ENCODE measurements at places on chromosomes 2 and 18.

DNA sequence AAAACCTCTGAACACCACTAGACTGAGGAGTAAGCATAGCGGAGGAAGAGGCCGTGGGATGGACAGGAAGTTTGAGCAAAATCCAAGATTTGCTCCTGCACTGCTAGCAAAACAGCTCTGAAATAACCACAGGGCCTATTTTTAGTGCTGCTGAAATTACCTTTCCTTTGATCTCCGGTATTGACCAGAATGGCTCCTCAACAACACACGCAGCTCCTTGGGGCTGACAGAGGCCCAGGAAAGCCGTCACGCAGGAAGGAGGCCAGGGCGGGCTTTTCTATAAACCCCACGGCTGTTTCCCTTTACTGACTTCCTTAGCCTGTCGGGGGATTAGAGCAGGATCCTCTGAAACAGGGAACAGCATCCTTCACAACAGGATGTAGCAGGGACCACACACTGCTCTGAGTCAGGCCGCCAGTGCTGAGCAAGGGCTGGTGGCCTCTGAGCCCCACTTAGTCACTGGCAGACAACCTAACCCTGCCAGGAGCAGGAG, 80.8 kb upstream of the LCLAT1 start:
- peak; percentile 59 for DNase-seq

GRCh38 chr2:237614151-237614720, 13.2 kb upstream of the LRRFIP1 start:
- no peak for DNase-seq

- DNase-seq = no peak
Observed at GRCh38 chr2:84652431-84652830, 136.1 kb downstream of the DNAH6 start.

DNA sequence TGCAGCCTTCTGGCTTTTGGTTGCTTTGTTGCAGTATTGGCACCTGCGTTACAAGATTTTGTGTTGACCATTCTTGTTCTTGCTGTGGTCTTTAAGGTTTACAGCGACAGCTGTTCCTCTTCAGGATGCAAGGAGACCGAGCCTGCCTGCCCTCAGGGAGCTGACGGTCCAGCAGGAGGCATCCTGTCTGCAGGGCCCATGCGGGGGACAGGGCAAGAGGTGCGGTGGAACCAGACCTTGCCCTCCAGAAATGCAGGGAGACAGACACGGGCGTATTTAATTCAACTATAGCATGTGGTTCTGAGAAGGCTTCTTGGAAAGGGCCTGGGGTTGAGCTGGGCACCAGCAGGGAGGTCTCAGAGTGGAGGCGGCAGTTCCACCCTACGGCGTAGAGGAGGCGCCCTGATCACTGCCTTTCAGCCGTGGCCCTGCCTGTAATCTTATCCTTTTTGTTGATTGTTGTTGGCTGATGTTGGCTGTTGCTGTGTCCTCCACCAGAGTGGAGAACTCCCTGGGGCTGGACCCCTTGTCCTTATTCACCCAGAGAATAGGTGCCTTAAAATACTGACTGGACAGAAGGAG, 71.7 kb downstream of the HPCAL1 start:
- no peak for DNase-seq

- peak; percentile 31 for DNase-seq
Observed at GRCh38 chr2:222561817-222562645, 93.9 kb downstream of the FARSB start.

DNA sequence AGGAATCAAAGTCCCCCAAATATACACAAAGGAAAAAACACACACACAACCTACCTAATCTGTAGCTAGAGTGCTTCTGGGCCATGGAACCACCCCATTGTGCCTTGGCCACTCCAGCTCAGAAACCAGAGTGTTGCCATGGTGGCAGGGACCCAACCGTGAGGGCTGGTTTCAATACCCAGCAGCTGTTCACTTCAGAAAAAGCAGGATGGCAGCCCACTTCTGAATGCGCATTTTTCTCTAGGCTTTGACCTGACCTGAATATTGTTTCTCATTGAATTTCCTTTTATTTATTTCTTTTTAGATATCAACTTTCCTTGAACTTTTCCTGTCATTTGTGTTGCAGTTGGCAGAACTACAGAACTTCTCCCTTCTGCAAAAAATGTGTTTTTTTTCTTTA, 43.0 kb upstream of the EHBP1 start:
- no peak for DNase-seq

- DNase-seq = no peak
Observed at GRCh38 chr18:79540904-79541282, 138.7 kb upstream of the CTDP1 start.

GRCh38 chr2:10297959-10298531, 4.7 kb upstream of the HPCAL1 start:
- peak; percentile 59 for DNase-seq

DNA sequence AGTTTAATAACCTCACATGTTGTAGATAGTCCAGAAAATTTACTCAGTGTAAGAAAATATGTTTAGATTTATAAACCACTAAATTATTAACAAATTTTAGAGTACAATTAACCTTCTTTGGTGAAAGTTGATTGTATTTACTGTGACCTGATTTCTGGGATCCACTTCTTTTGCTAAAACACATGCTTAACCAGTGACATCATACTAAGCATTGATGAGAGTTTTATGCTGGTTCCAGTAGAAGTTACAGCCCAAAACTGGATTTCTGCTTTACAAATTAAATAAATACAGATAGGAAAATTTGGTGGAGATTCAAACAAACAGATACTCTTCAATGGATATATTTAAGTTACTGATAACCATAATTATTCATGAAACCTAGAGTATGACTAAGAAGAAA, 40.9 kb downstream of the RBBP8 start:
- DNase-seq = no peak

DNA sequence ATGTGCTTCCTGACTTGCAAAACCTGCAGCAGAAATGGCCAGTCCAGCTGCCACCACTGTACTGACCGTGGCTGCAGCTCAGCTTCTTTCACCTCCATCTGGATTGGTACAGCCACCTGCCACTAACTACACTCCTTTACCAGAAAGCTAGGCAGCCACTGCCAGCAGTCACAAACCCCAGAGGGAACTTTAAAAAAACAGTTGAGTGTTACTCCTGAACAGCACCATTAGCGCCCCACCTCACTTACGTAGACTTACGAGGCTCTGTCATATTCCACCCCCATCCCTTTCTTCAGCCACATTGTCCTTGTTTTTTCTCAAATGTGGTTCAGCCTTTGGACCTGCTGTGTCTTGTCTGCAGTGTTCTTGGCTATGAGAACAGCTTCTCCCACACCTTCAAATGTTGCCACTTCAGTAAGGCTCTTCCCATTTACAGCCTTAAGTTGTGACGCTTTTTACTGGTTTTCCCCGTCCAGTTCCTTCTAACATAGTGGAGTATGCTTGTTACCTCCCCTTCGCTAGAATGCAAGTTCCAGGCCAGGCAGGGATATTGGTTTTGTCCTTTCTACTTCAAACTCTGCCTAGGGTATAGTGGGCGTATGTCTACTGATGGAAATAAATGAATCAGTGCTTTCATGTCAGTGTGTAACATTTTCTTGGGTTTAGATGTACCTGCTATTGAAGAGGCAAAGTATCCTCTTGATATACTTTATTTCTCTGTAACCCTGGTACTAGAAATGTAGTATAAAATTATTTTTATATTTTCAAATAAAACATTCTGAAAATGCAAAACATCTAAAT, 17.0 kb downstream of the HNRNPA3 start:
- no peak for DNase-seq

GRCh38 chr2:180840641-180841040, 139.8 kb upstream of the UBE2E3 start:
- DNase-seq = no peak

Measured in activated CD4-positive, alpha-beta T cell treated with anti-CD3 and anti-CD28 coated beads, Interleukin-2, amount 50 U/mL, for 48 hours (primary cell).